ENCODE measurements at places on chromosomes 7 and 10.

DNA sequence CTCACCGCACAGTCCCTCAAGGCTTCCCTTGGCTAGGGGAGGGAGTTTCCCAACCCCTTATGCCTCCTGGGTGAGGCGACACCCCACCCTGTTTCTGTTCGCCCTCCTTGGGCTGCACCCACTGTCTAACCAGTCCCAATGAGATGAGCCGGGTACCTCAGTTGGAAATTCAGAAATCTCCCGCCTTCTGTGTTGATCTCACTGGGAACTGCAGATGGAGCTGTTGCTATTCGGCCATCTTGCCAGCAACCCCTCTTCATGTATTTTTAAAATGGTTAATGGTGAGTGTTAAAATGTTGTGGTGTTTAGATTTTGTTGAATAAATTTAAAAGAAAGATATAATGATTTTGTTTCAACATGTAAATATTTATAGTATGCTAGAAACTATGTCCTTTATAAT is 22.0 kb downstream of the UMAD1 start:
- no peak for DNase-seq

- DNase-seq, result no peak
Measured at GRCh38 chr7:80225361-80225760, 90.7 kb downstream of the GNAI1 start.

- no peak for DNase-seq
Measured at GRCh38 chr7:25675789-25676474, 447.6 kb upstream of the NPVF start.

GRCh38 chr7:30308389-30308788 is 24.0 kb downstream of the ZNRF2 start:
- DNase-seq, result no peak

GRCh38 chr7:47591655-47592572 is 10.0 kb upstream of the TNS3 start:
- no peak for DNase-seq

GRCh38 chr10:11357439-11357838 is 254.0 kb downstream of the USP6NL start:
- DNase-seq, result no peak

DNA sequence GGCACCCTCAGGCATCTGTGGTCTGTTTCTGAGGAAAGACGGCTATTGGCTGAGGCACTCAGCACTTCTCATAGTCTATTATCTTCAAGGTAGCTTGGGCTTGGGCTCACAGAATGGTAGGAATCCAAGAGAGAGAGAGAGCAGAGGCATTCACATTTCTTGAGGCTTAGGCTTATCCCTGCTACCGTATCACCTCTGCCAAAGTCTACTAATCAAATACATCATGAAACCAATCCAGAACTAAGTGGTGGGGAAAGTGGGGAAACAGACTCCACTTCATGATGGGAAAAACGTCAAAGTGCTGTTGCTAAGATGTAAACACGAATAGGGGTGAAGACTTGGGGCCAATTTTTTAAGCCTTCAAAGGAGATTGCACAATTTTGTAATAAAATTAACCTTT is 271.1 kb upstream of the SEMA3D start:
- DNase-seq, result no peak

GRCh38 chr7:98573816-98574215 is 43.3 kb upstream of the NPTX2 start:
- no peak for DNase-seq

GRCh38 chr10:22280078-22280477 is 36.1 kb upstream of the COMMD3 start:
- DNase-seq, result no peak

- DNase-seq, result no peak
Measured at GRCh38 chr7:22671177-22671879, 55.7 kb upstream of the IL6 start.

DNA sequence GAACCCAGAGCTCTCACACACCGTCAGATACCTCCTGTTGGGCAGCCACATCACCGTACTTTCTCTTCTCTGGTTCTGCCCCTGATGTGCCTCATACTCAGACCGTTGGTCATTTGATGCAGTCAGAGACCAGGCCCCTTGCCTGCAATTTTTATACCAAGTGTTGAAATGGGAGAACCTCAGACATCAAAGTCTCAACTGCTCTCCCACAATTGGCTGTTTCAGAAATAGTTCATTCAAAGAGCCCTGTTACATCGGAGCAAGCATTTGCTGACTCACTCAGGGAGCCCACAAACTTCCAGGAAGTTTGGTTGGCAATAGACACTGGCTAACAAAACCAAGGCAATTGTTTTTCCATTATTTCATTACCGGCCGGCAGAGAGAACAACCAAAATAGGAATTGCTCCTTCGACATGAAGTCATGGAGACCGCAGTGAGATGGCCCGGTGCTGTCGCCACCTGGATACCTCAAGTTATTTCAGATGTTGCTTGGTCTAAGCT is 33.5 kb upstream of the ADAM12 start:
- DNase-seq, result no peak

GRCh38 chr10:125163803-125164202 is 3.4 kb upstream of the CTBP2 start:
- DNase-seq, result no peak

GRCh38 chr7:100887516-100888290 is 1.8 kb downstream of the UFSP1 start:
- no peak for DNase-seq

GRCh38 chr10:119177708-119178371 is 772 bp downstream of the PRDX3 start:
- DNase-seq, result peak; percentile 15

GRCh38 chr7:81887098-81888090 is 117.5 kb upstream of the HGF start:
- no peak for DNase-seq

- DNase-seq, result no peak
Measured at GRCh38 chr10:84341538-84341856, 13.1 kb downstream of the CCSER2 start.

GRCh38 chr7:74202841-74203556 is 6.8 kb upstream of the LAT2 start:
- no peak for DNase-seq

GRCh38 chr10:34821587-34822585 is 6.8 kb upstream of the PARD3 start:
- no peak for DNase-seq

DNA sequence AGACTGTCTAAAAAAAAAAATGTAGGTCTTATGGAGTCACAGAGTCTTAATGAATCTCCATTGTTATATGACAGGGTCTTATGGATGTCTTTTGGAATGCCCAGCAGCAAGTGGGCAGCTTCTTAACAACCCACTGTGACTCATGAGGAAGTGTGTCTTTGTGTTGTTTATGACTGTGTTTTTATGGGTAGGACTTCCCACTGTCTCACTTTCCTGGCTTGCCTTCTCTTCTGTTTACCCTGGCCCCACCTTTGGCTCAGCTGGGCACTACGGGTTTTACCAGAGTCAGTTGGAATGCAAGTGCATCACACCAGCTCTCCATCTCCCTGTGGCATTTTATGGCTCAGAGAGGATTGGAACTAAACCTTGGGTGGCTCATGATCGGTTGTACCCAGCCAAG is 580.5 kb downstream of the AUTS2 start:
- no peak for DNase-seq

GRCh38 chr7:256981-257646 is 32.9 kb upstream of the FOXL3 start:
- DNase-seq, result no peak

DNA sequence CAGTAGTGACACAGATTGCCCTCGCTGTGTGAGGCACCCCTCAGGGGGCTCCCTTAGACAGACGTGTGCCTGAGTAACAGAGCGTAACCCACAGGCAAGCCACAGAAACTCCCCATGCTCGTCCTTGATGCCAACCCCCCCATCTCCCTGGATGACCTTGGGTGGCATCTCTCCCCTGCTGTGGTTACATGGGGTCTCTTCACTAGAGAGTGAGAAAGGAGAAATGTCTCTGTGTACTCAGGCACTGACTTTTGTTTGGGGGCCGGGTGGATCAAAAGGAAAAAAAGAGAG is 1.1 kb upstream of the ASB10 start:
- no peak for DNase-seq

- peak; percentile 63 for DNase-seq
Measured at GRCh38 chr7:151876899-151877777, at the start of gene PRKAG2. TSS of gene PRKAG2 (minus strand) at chr7:151877115. CDS start at chr7:151876620, 495 bp downstream.

DNA sequence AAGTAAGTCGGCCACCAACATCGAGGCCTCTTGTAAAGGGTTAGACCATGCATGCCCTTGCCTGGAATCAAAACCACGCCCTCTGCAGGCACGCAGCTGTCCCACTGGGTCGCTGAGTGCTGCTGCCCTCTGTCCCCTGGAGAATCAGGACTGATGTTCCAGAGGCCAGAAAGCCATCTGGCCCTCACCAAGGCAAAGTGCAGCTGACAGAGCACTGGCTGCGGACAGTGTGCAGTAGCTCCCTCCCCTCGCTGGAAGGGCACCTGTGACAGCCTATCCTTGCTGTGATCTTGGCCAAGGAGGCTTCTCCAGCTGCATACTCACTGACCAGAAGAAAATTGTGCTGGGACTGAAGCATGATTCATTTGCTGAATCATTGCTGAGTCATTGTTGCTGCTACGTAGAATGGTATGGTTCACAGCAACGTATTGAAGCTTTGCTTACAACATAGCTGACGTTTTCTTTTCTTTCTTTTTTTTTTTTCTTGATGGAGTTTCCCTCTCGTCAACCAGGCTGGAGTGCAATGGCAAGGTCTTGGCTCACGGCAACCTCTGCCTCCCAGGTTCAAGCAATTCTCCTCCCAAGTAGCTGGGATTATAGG is 30.4 kb downstream of the DDC start:
- DNase-seq, result no peak

- DNase-seq, result no peak
Measured at GRCh38 chr10:35165136-35165535, 38.5 kb downstream of the CREM start.

- DNase-seq, result no peak
Measured at GRCh38 chr10:8767591-8767990, 713.1 kb downstream of the GATA3 start.

DNA sequence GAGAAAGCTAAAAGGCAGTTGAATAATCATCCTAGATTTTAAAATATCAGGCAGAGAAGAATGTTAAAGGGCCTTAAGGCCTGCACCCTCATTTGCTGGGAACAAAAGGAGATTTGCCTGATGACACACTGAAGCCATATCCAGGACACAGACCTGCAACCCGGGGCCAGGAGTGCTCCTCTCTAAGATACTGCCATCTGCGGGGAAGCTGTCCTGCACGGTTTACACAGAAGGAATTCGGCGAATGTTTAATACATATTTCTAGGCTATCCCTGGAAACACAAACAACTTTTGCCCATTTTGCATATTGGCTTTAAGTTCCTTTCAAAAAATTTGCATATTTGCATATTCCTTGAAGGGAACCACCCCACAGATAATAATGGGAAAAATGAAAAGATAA is 52.3 kb downstream of the DYNC1I1 start:
- DNase-seq, result no peak

DNA sequence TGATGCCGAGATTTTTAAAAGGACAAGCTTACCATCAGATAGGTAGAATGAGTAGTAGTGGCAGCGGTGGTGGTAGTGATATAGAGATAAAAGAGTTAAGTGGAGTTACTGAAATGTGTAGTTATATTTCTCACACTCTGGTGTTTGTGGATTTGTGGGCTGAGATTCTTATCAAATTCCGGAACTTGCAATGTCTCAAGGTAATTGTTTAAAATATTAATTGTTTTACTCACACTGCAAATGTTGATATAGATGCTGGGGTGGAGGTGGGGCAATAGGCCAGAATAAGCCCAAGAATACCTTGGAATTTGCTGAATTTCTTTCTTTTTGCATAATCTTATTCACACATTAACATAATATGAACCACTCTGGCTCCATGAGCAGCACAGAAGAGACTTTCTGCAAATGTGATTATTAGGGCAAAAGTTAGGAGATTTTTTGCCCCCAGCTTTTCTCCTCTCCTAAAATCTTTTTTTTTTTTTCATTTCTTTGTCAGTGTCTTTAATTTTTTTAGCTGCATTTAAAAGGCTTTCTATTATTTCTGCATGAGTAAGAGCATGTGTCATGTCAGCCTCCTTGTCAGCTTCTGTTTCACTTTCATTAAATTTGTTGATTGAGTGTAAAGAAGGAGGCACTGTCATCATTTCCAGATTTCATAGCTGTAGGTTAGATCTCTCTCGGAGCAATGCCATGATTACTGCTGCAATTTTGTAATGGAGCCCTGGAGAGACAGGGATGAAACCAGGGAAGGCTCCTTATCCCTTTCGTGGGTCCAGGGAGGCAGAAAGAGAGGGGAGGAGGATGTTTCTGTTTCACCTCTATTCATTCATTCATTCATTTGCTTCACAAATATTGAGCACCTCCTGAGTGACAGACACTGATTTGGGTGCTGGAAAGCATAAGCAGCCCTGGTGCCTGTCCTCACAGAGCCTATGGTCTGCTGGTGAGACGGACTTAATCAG is 13.1 kb upstream of the SGMS1 start:
- DNase-seq, result no peak

DNA sequence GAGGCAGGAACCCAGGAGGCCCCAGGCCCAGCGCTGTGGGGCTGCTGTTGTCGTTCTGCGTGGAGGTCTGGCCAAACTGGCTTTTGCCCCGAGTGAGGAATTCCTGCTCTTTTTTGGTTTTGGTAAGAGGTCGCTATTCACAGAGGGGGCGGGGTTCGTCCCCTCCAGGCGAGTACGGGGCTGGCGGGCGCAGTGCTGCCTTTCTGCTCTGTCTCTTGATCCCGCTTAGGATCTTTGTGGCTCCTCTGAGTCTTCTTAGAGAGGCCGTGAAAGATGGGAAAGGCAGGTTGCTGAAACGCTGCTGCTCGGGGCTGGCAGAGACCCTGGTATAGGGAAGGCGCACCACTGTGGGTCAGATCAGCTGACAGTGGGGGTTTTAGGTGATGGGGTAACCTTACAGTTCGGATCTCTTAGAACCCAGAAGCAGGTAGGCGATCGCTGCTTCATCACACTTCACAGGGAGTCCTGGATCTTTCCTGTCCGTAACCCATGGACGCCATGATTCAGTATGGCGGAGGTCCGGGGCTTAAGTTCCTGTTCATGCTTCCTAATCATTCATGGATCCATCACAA is 136.7 kb downstream of the KIF20B start:
- no peak for DNase-seq

GRCh38 chr7:50303335-50304128 is 984 bp upstream of the IKZF1 start:
- DNase-seq, result no peak

GRCh38 chr10:490256-490655 is 199.2 kb downstream of the DIP2C start:
- no peak for DNase-seq

DNA sequence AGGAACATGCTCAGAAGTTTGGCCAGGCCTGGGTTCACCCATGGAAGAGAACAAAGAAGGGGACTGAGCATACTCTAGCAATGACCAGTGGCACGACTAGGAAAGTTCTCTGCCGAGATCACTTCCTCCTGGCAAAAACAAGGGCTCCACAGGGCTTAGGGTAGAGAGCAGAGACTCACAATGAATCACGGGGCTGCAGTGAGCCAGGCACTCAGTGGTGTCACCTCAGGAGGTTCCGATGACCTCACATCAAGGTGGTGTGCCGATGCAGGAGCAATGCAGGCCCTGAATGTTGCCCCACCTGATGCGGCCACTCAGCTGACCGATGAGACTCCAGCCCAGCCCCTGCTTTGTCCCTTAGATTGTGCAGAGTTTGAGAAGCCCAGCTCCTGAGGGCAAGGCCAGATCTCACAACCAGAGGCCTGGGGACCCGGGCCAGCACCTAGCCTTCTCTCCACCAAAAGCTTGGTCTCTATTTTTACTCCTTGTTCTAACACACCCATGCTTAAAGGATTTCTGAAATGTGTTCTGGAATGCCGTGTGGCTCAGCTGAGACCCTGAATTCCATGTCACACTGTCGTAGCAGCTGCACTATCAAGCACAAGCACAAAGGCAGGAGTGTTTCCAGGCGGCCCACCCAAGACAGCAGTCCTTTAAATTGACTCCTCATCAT is 60.9 kb downstream of the COBL start:
- no peak for DNase-seq
